ENCODE measurements at places on chromosomes 5 and 9.

DNA sequence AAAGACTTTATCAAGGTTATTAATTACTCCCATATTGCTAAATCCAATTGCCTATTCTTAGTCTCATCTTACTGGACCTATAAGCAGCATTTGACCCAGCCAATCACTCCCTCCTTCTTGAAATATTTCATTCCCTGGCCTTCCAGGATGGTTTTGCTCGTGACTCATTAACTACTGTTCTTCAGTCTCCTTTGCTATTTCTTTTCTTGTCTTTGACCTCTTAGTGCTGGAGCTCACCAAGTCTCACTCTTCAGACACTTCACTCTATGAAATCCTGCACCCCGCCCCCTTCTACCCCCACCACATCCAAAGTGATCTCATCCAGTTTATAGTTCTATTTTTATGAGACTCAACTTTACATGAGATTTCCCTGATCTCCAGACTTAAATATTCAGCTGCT is 803.1 kb upstream of the WWC1 start:
- DNase-seq = no peak

DNA sequence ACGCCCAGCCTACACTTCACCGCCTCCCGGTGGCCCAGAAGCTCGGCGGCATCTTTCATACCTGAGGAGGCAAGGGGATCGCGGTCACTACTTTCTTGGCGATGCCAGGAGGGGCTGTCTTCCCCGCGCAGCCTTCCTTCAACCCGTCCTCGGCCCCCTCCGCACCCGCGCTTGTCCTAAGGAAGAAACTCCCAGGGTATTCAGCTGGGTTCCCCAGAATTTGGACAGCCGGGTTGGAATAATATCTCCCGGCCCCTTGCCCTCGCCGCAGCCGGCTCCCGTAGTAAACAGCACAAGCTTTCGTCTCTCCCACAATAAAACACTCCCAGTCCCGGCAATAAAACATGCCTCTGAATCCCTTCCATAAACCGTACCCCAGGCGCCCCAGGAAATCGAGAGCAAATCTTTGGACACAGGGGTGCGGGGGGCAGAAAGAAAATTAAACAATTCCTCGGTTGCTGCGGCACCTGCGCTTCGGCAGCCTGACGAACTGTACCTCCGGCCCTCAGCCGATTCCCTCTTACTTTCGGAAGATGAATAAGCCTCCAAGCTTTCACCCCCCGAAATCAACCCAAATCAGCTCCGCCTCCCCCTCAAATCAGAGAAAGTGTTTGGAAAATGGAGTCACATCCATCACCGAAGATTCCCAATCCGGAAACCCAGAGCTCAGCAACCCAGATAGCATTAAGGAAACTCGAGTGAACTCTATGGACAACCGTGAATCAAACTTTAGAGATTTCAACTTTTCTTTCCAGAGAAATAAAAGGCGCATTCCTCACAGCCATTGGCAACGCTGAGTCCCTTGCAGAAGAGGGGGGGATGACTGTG is 1.1 kb downstream of the OTP start:
- DNase-seq = no peak

GRCh38 chr9:133139246-133140173 is 18.5 kb upstream of the RALGDS start:
- DNase-seq = no peak

DNA sequence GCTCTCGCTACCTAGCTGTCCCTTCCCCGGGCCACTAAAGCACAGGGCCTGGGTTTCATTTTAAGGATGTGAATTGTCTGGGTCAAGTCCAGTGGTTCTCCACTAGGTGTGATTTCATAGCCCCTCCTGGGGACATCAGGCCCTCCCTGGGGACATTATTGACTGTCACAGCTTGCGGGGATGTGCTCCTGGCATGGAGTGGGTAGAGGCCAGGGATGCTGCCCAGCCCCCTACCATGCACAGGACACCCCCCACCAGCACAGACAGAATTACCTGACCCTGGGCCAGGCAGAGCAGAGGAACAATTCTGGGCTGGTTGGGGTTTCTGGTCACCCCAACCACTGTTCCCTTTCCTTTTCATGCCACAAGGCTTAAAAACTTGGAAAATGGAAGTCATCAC is 4.1 kb downstream of the FAM78A start:
- no peak for DNase-seq

DNA sequence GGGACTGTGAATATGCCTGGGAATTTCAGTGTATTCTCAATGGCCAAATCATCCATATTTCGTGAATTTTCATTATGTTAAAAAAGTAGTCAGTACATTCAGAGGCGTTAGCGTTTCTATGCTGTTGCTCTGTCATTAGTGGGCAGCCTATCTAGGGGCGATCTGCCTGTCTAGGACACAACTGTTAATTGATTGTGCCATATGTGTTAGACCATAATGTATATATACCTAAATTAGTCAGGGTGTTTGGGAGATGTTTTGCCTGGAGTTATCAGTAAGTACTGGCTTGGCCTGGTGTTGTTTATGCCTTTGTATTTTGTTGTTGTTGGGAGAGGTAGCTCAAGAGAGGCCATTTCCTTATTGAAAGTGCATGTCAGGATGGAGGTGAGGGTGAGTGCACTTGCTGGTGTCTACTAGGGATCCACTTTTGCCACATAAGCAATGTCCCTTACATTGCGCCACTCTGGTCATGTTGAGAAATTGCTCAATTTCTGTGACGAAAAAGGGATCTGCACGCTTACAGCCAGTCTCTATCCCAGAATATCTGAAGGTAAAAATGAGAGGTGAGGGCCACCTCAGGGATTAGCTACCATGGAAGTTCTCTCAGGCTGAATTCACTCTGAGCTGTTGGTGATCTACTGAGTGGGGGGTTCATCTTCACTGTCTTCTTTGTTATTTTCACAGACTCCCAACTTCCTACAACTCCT is 123.3 kb downstream of the ST8SIA4 start:
- no peak for DNase-seq

DNA sequence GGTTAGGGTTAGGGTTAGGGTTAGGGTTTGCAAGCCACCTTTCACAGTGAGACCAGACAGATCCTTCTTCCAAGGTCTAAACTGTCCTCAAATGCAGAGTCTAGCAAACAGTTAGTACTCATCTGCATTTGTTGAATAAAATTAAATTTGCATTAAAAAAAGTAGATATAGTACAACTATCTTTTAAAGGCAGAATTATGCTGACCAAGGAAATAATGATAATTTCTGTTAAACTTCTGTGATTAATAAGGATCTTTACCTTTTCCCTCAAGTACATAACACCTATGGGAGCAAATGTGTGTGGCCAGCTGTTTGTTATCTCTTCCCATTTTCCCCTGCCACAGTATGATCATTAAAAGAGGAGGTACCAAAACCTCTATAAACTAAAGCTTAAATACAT is 19.8 kb downstream of the PUM3 start:
- DNase-seq = no peak

GRCh38 chr5:160370713-160371034 is 248 bp upstream of the C1QTNF2 start:
- no peak for DNase-seq

- DNase-seq = no peak
Observed at GRCh38 chr5:154166901-154167791, 23.4 kb upstream of the GALNT10 start.

DNA sequence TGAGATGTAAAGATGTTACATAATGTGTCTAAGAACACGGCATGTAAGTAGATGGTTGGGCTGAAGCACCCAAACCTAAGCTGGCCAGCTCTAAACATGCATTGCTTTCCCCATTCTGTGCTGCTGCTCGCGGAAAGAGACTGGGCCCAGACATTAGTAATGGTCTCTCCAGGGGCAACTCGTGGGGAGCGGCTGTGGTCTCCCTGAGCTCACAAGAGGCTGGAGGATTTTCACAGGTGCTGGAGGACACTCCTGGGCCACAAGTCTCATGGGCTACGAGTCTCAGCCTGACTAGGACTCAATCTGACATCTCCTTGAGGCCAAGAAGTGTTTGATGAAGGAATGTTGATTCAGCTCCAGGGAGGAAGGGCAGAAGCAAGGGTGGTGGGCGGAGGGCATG is 92.7 kb upstream of the PTCH1 start:
- DNase-seq = no peak

DNA sequence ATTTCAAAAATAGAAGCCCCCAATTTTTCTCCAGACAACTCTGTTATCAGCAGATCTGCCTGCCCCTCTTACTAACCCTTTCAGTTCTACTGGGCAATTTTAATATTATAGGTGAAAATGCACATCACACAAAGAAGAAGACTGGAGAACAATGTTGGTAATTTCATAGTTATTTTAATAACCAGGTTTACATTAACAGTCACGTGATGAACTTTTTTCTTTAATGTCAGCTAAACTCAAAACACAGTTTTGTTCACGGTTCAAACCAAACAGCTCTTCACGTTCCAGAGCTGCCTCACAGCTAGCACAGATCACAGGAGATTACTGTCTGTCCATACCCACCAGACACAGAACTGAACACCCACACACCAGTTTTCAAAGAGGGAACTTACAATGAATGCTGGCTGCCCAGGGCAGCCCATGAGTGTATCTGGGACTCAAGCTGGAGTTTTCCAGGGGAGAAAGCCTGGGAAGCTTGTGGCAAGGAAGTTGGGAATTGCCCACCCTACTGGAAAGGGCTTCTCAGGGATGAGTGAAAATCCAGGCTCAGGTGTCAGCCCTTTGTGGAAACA is 119.1 kb downstream of the DPYSL3 start:
- DNase-seq = no peak

- DNase-seq = no peak
Observed at GRCh38 chr9:126617823-126618165, 4.1 kb downstream of the LMX1B start.
